Stimulated activated CD8-positive, alpha-beta memory T cell treated with anti-CD3 and anti-CD28 coated beads, Interleukin-4, amount 100 ng/mL, for 4 hours (primary cell): ENCODE measurements at places on chromosomes 2 and 18.

DNA sequence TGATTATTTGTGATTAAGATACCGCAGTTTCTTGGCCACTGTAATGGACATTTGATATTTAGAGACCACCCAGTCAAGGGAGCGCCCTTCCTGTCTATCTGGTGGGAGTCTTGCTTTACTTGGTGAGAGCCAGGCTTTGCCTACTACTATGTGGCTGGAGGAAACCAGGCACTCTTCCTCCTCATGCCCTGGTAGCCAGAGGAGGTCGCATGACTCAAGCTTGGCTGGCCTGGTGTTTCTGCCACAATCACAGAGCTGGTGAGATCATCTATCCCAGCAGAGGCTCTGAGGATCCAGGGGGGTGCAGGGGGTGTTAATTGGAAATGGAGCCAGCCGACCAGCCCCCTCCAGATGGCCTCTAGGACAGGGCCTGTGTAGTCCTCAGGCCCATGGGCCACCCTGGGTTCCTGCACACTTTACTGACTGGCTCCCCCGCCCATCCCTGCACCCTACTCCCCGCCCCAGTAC is 46.8 kb upstream of the BIN1 start:
- DNase-seq: no peak

- DNase-seq: no peak
Measured at GRCh38 chr2:209305746-209306196, 118.1 kb upstream of the MAP2 start.

GRCh38 chr2:193272011-193272410 is 1077.3 kb upstream of the TMEFF2 start:
- DNase-seq: no peak

GRCh38 chr2:69677914-69678313 is 34.4 kb upstream of the AAK1 start:
- DNase-seq: no peak

DNA sequence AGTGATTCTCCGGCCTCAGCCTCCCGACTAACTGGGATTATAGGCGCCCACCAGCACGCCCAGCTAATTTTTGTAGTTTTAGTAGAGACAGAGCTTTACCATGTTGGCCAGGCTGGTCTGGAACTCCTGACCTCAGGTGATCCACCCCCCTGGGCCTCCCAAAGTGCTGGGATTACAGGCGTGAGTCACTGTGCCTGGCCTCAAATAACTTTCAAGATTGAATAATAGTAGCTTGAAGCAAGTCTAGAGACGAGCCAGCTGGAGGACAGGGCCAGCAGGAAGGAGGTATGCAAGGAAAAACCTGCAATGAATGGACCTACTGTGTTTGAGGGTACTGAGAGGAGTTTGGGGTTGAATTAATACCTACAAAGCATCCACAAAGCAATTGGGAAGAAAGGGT is 87.5 kb downstream of the MSH2 start:
- DNase-seq: no peak

GRCh38 chr2:228507870-228508269 is 326.4 kb upstream of the SPHKAP start:
- DNase-seq: no peak

GRCh38 chr2:1477196-1478040 is 64.2 kb downstream of the TPO start:
- no peak for DNase-seq

GRCh38 chr2:54599914-54600313 is 123.5 kb upstream of the EML6 start:
- no peak for DNase-seq

DNA sequence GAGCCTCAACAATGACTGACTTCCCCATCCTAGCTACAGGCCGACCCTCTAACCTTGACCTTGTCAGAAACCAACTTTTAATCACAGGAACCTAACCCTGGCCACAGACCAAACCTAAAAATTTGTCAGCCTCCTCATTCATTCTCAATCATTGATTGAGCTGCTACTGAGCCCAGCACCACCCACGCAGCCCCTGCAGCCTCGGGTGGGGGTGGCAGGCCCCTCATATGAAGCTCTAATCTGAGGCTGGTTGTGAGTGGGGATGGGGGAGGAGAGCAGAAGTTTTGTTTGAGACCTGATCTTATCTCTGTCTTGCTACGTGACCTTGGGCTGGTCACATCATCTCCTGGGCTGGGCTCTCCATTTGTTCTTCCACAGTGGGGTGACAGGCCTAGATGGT is 99.5 kb upstream of the EPAS1 start:
- no peak for DNase-seq

GRCh38 chr2:113264713-113265403 is 13.9 kb downstream of the PAX8 start:
- DNase-seq: no peak

- DNase-seq: no peak
Measured at GRCh38 chr2:178088774-178089270, 16.2 kb upstream of the PDE11A start.

DNA sequence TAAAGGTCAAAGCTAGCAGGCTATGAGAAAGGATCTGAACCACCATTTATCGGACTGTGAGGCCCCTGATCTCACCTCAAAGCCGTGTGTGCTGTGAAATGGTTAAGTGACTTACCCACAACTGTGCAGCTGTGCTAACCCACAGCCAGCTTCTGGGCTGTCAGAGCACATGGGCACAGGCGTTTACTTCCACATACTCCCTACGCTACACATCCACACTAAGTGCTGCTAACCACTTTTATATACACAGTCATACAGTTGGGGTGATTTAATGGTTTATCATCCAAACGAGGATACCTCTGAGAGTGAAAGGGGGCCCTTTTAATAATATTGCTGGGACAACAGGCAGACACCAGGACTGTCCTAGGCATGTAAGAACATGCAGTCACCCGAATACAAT is 37.3 kb downstream of the CYRIA start:
- DNase-seq: no peak

DNA sequence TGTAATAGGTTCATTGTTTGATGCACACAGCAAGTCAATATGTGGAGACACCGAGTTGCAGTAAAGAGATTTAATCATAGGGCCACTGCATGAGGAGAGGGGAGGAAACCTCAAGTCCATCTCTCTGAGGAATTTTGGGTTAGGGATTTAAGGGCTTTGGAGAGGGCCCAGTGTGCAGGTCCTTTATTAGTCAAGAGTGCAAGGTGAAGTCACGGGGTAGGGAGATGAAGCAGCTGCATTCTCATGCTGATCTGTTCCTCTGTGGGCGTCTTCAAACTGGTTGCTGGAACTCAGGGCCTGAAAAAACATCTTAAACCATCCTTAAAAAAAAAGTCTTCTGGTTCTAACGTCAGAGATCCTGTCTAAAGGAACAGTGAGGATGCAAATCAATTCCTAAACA is 131.6 kb downstream of the NXPH2 start:
- no peak for DNase-seq
